Esophagus squamous epithelium (tissue), 5 donors: ENCODE measurements at places on chromosomes 6 and 20.

DNA sequence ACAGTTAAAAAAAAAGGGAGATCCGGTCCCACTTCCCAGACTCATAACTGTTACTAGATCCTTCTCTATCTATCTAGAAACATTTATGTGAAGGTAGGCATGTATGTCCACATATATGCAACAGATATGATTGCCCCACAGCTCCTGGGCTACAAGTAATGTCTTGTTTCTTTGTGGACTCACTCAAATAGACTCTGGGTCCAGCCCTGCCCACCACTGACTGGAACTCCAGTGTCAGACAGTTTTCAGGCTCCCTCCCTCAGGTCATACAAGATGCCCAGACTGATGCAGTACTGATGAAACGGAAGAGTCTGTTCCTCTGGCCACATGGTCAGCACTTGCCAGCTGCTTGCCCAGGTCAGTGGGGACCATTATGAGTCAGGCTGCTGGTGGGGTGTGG is 30.8 kb upstream of the IER3 start:
- no peak for DNase-seq

- no peak for DNase-seq
These were observed 22.9 kb upstream of the AFDN start for GRCh38 chr6:167803816-167804215.

DNA sequence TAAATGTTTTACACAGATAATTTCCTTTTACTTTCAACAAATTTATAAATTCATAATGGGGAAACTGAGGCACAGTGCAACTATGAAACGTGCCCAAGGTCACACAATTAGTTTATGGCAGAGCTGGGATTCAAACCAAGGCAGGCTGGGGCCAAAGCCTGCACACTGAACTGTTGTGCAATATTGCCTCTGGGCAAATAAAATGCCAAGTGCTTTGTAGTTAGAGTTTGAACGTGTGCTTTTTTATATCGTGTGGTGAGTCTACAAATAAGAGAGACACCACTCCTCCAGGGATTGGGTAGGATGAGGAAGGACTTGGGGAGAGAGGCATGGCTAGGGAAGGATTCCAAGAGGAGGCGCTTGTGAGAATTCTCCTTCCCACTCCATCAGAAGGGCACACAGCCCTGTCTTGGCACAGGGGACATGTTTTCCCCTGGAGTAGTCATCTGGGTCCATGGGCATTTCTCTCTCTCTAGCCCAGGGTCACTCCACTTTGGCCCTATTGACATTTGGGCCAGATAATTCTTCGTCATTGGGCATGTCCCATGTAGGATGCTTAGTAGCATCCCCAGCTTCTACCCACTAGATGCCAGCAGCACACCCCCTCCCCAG is 2.8 kb upstream of the CDH22 start:
- no peak for DNase-seq

DNA sequence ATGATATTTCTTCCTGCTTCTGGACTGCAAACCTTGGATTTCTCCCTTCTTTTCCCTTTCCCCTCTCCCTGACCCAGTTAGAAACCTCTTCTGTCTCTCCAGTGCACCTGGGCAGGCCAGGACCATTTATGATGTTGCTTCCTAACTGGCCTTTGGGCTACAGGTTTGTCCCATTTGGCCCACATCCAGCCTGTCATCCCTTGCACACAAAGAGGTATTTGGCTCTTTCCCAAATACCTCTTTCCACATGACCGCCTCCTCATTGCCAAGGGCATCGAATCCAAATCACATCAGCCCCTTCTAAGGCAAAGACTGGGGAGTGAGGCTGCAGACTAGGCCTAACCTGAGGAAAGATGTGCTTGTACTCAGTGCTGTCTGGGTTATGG is 13.6 kb downstream of the FGD2 start:
- no peak for DNase-seq

DNA sequence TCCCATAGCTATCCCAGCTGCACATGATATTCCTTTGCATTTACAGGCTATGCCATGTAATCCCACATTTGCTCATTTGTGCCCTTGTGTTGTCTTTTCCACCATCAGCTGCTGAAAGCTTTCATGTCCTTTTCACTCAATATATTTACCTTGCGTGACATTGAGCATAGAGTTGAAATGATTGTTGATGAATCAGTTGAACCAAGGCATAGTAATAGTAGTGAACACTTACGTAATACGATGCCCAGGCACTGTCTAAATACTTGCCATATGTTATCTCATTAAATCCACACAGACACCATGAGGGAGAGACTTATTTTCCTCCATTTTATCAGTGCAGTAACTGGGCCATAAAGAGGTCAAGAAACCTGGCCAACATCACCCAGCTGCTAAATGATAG is 13.1 kb downstream of the RNF8 start:
- no peak for DNase-seq

GRCh38 chr20:30168025-30168799 is 1089.3 kb upstream of the DEFB115 start:
- no peak for DNase-seq

DNA sequence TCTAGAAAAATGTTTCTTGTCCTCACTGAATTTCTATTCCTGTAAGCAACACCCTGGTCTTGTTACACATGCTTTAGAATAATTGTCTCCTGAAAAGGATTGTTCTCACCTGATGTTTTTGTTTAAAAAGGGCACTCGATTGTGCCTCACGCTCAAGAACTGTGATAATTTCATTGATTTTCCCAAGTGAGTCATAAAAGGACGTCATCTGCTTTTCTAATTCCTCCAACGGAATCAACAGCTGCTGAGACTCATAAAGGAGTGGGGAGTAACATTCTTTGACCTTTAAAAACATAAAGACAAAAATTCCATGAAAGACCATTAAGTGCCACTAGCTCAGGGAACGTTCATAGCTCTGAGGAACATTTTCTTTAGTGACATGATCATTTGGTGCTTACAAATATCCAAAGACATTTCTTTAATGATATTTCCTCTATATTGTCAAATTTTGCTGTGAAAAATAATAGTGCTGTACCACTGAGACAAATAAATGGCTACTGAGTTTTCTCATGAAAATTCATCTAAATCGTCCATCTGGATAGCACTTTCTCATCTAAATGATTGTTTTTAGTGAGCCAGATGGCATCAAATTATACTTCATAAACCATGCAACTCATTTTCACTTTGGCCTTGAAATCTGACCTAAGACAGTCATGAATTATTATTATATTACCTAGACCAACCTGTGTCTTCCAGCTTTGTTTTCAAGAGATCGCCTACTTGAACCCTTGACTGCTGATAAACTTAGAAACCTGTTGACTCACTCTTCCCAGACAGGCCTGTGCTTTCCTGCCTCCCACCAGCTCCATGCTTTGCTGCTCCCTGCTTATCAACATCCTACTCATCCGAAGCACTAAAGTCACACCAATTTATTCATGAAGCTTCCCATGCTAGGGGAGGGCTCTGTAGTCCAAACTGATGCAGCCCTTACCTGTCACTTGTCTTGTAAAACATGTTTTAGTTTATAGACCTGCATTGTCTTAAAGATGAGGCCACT is 178.2 kb downstream of the SYNE1 start:
- DNase-seq = no peak

GRCh38 chr6:154458565-154459470 is 51.7 kb downstream of the CNKSR3 start:
- DNase-seq = no peak

DNA sequence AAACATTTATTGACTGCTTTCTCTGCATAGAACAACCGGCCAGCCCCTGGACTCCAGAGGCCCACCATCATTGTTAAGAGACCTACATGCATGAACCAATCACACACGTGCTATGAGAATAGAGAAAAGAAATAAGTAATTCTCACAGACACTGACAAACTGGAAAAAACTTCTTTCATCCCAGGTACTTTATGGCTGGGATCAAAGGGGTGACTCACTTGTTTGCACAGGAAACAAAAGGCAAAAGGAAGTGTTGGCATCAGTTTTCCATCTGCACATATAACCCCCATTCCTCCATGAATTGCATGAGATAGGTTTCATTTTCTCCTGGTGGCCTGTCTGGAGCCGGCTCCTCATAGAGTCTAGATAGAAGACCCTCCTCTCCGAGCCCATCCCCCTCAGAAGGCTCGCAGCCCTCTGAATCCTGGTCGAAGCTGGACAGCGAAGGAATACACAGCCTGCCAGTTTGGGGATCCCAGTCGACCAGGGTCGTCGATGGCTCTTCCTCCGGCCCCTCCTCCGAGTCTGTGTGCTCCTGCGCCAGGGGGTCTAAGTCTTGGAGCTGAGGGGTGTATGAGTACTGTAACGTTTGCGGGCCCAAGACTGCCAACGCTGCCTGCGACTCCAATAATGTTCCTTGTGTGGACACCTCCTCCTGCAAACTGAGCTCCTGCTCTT is 43.3 kb downstream of the IL20RA start:
- no peak for DNase-seq

DNA sequence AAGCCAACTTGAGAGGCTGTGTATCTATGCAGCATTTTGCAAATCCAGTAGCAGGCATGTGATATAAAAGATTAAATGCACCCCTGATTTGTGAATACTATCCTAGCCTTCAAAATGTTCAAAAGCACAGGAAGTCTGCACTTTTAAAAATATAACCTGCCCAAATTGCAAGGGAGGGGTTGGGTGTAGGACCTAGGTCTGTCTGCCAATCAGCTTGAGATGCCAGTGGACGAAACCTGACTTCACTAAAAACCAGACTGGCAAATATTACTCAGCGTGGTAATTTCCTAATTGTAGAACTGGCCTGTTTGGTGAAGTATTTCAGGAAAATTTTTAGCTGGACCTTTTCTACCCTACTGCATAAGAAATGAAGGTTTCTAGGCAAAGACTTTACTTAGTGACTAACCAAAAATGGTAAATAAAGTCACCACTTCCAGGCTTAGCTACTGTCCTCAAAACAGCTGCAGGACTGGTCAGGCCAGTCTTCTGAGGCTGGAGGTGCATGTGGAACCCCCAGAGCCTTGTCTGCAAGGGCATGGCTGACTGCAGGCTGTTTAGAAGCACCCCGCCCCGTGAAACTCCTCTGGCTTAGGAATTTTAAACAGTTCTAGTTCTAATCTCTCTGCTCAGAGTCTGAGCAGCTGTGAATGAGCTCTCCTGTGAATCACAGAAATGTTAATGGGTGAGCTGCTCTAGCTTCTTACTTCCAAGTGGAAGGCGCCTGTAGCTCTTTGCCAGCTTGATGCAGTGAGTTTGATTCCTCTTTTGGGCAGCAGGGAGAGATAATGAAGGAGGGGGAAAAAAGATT is 104.4 kb upstream of the ESR1 start:
- DNase-seq = no peak

- DNase-seq = no peak
These were observed 127.6 kb downstream of the TTLL2 start for GRCh38 chr6:167452338-167453081.

DNA sequence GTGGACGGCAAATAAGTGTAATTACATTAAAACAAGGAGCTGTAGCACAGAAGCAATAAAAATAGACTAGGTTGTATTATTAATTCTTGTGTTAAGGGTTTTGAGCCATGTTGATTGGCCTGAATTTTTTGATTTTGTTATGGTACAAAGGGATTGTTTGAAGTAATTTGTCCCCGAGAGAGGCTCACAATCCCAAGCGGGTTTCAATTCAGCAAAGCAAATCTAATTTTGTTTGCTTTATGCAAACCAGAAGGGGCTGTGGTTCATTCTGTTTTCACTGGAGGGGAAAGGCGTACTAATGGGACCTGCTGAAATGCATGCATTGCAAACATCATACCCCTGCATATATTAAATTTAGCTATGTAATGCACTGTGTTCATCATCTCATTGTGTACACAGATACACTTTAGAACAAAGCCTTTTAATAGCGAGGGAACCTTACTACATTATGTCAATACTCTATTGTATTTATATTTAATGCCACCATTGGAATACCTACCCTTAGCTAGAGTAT is 379.5 kb upstream of the POU3F2 start:
- no peak for DNase-seq

GRCh38 chr20:44616604-44616964 is 34.2 kb downstream of the PKIG start:
- DNase-seq = no peak

DNA sequence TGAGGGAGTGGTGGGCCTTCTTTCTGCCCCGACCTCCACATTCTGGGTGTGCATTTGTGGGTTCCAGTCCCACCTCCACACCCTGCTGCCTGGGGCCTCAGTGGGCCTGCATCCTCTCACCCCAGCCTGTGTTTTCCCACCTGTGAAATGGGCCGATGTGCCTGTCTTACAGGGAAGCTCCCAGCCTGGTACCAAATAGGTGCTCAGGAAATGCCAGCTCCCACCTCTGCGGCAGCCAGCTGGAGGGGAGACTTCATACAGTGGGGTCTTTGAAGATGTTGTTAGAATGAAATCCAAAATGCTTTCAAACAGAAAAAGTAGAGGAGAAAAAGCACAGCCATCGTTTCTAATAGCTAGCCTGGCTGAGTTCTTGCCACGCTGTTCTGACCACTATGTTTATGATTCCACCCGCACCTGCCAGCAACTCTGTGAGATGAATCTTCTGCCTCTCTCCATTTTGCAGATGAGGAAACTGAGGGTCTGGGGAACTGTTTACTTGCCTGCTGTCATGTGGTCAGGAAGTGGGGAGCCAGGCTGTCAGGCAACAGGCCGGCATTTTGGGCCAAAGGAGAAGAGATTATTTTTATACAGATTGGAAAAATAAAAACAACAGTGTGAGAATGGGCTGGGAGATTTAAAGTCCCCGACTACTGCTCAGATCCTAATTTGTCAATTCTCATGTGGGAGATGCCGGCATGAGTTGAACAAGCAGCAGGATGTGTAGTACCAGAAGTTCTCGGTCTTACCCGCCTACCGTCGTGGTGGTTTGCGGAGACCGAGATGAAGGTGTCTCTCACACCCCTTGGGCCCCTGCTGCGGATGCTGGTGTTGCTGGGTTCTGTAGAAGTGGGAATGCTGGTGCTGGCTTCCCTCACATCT is 4.6 kb downstream of the TMEM181 start:
- no peak for DNase-seq

DNA sequence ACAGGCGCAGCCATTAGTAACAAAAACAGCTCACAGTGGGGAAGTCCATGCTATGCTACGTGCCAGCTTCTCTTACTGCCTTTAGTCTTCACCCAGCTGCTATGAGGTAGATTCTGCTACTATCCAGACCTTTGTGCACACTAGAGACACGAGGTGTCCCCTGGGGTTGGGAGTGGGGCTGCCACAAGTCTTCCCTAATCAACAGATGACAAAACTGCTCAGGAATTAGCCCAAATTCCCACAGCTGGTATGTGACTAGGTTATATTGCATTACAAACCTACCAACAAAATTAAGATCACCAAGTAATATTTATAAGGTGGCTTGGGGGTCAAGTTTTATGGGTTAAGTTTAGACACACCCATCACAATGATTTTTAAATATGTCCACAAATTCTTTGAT is 63.3 kb downstream of the PSMB1 start:
- DNase-seq = no peak

GRCh38 chr20:38554986-38555385 is 26.0 kb upstream of the ADIG start:
- DNase-seq = no peak

GRCh38 chr6:14781772-14782525 is 463.9 kb upstream of the JARID2 start:
- no peak for DNase-seq
